ENCODE measurements at places on chromosomes 5 and 9. TPM values are rescaled to one million over a fixed set of nuclear protein-coding genes. Genes with fewer than 3 reads are reported as not detected.

The PTGER4 gene
- 45.7 TPM for total RNA-seq

- DNase-seq = no peak
These were observed 339.5 kb upstream of the ZNF608 start for GRCh38 chr5:125085797-125086505.

DNA sequence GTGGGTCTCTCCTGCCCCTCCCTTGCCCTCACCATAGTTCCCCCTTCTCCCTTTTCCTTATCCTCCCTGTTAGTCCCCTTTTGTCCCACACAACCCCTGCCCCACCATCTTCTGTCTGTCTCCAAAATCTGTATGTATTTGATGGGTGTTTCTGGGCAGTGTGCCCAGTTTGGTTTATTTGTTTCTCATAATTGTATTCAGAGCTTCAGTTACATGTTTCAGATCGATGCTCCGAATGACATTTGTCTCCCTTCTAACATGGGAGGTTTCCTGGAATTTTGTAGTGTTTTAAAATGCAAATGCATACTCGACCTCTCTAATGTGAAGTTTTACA lies 22.2 kb downstream of the FBXL7 start:
- DNase-seq = no peak

- DNase-seq = no peak
These were observed 1118.6 kb upstream of the DMAC1 start for GRCh38 chr9:8917956-8918739.
